Effector memory CD4-positive, alpha-beta T cell (primary cell): ENCODE measurements at places on chromosomes 7 and 10.

DNA sequence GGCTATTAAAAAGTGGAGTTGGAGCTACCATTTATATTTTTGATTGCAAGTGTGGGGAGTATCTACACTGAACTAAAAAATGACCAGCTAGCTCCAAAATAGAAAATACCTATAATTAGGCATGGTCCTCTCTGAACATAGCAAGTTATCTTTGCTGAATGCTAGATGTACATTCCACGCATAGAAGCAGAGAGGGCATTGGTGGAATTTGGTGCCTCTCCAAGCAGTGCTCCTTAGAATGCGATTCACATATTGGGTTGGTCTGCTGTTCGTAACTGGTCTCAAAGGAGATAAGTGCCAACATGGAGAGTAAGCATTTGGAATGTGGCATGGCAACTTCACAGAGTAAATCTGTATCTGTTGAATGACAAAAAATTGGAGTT, 196.2 kb downstream of the PTN start:
- DNase-seq, result no peak

DNA sequence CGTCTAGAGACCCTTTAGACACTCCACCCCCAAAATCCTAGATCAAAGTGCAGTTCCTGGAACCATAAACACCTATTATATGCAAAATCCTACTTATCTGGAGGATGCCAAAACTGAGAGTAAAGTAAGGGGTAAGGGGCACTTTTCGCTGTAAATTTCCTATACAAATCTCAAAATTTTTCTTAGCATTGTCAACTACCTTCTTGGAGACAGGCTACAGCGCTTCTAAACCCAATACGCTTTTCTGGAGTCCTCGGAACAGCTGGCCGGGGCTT, 10.4 kb downstream of the TWIST1 start:
- no peak for DNase-seq

- no peak for DNase-seq
Observed at GRCh38 chr7:121966276-121966934, 93.4 kb downstream of the PTPRZ1 start.

DNA sequence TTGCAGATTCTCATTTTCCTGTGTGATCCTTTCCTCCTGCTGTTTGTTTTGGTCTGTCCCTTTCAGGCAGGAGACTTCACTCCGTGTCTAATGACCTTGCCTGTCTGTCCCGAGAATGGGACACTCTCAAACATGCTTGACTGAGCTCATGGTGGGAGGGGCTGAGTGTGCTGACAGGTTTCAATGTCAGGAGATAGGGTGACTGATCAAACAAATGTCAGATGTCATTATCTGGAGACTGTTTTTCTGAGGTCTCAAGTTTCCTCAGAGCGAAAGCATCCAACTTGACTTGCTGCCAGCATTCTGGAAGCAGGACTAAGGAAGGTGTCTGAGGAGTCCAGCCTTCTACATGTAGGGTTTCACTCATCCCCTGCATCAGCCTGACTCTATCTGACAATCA, 228.8 kb upstream of the KIAA1217 start:
- no peak for DNase-seq

GRCh38 chr10:29636178-29636577, 1.4 kb upstream of the SVIL start:
- no peak for DNase-seq

DNA sequence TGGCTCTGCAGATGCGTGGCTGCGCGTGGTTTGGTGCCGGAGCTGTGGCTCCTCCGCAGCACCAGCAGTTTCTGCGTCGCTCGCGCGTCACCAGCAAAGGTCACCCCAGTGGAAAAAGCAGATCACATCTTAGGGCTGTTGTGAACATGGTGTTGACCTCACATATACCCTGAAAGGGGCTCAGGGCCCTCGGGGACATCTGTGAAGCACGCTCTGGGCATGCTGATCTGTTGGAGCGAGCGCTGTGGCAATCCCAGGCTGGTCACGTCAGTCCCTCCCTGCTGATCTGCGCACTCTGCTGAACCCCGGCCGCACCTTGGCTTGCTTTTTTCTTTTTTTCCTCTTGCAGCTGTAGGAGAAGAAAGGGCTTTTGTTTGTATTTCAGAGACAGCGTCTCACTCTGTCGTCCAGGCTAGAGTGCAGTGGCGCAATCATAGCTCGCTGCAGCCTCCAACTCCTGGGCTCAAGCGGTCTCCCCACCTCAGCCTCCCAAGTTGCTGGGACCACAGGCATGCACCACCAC, 33.3 kb upstream of the AP5Z1 start:
- DNase-seq, result no peak

DNA sequence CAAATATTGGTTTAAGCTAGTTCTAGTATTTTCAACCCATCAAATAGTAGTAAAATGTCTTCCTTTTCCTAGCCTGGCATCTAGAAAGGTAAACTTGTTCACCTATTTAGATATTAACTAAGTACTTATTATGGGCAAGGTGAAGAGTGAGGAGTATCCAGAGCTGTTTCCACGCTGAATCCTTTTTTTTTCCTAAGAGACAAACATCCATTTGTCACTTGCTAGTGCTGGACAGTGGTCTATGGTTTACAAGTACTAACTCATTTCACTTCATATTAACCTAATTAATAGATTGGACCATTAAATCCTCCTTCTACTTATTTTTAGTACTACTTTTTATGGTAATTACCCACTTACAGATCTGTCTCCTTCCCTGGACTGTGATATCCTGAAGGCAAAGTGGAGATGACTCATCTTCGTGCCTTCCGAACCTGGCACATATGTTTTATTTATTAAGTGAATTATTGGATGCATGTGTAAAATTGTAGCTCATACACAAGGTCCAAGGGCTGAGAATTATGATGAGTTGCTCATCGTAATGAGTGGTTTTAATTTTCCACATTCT, 159.6 kb upstream of the IGFBP3 start:
- no peak for DNase-seq

DNA sequence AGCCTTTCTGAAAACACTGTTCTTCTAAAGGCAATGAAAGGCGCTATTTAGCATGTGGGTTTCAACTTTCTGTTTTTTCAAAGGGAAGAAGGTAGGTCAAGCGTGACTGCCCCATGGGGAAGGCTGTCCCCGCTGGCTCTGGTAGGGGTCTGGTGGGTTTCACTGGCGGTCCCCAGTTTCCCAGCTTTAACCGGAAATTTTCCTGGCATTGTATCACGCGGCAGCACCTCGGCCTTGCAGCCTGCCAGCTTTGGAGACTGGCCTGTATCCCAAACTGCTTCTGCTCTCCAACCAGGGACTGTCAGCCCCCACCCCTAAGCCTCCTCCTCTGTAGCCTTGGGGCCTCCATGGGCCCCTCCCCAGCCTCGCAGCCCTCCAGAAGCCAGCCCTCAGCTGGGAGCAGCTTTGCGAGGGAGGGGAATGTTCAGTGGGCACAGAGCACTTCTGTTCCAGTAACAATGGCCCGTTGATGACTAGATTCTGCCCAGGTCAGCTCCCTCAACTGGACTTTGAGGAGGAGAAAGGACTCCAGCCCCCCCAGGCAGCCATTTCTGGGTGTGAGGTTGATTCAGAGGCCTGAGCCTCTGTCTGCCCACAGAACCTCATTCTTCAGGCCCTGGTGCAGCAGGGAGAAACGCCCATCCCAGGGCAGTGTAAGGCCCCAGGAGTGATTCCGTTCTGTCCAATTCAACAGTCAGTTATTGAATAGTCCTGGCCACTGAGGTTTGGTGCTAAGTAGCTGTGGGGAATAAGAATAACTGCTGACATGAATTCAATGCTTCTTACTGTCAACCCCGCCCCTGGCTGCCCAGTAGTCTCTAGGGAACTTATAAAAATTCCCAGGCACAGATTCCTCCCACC, 17.1 kb downstream of the CHST3 start:
- DNase-seq, result no peak

- DNase-seq, result no peak
Observed at GRCh38 chr10:104309980-104310978, 28.0 kb downstream of the ITPRIP start.

DNA sequence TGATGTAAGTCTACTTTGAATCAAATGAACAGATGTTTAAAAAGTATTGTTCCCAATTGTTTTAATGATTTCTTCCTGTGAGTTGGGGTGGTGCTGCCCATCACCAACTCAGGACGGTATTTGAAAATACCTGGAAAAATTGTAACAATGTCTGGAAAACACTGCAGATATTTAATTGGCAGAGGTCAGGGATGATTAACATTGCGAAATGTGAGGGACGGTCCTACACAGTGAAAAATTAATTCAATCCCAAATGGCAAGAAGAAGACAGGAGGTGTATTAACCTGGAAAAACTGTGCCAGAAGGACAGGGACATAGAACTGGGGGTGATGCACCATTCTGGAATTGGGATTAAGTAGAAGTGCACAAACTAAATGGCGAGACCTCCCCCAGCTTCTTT, 29.6 kb downstream of the ANKIB1 start:
- DNase-seq, result no peak

DNA sequence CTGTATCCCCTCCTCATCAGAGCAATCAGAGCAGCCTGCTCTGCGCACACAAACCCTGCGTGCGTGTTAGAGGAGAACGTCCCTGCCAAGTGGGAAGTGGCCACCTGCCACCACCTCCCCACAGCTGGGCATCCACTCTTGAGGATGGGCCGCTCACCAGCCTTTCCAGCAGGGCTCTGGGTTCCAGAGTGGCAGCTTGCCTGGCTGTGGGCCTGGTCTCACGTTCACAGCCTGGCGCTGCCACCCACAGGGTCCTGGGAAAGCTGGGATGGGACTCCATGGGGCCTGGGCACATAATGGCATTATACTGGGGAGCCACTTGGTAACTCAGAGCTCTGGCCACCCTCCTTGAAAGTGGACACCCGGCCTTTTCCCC, 151.1 kb upstream of the PPP2R2D start:
- no peak for DNase-seq

DNA sequence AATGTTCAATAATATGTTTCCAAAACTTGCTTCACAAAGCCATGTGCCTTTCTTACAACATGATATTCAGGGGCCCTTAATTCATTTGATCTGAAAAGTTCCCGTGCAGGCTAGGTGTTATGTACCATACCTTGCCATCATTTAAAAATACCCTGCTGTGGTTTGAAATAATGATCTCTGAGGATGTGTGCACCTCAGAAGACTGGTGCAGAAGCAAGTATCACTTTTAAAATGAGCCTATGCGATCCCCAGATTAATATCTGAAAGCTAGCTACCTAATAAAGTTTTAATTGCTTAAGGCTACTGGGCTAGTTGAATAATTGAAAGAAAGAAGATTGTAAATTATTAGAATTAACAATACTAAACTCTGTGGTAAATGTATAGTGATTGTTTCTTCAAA, 262.4 kb downstream of the CDK14 start:
- no peak for DNase-seq

- no peak for DNase-seq
Observed at GRCh38 chr10:60570272-60570865, 180.7 kb upstream of the ANK3 start.

GRCh38 chr10:27736396-27736795, 9.2 kb downstream of the MKX start:
- no peak for DNase-seq

GRCh38 chr7:50397971-50398324, 52.2 kb downstream of the FIGNL1 start:
- no peak for DNase-seq

- DNase-seq, result no peak
Observed at GRCh38 chr7:46859963-46860475, 721.9 kb downstream of the TNS3 start.
